GOT3 (cell line): ENCODE measurements at places on chromosomes 12 and 14.

DNA sequence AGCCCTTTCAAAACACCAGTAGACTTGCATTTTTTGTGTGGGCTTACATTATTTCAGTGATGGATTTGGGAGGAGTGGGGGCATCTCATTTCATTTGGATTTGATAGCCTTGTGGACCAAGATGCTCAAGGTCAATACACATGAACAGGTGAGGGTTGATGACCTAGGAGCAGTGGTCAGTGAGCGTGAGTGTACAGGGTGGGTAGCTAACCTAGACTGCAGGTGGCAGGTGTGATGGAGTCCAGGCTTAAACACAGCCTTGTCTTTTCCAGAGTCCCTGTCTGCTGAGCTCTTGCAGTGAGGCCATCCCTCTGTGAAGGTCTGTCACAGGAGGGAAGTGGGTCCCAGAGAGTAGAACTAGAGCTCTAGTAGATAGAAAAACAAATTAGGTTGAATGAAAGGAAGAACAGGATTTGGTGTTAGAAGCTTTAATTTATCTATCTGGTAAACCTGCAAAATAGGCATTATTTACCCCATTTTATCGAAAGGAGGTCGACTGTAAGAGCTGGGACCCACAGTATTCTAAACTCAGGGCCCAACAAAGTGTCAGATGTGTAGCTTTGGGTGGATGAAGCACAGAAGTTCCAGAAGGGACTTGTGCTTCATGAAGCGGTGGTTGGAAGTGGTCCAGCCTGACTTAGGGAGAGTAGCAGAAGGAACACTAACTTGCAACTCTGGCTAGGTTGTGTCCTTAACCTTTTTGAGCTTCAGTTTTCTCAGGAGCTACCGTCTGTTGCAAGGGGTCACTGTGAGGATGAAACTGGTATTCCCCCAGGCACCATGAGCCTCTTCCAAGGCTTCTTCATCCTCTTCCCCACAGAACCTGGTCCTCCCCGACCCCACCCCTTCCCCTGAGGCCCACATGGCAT lies 18.2 kb downstream of the RPS6KL1 start:
- DNase-seq: no peak

GRCh38 chr14:53398616-53399015 lies 245.5 kb upstream of the DDHD1 start:
- no peak for DNase-seq

GRCh38 chr12:117437516-117438255 lies 76.3 kb upstream of the NOS1 start:
- DNase-seq: no peak

GRCh38 chr12:96112733-96113132 lies 77.3 kb upstream of the LTA4H start:
- DNase-seq: no peak

GRCh38 chr14:50631408-50631821 lies 36.7 kb downstream of the SAV1 start:
- DNase-seq: no peak

DNA sequence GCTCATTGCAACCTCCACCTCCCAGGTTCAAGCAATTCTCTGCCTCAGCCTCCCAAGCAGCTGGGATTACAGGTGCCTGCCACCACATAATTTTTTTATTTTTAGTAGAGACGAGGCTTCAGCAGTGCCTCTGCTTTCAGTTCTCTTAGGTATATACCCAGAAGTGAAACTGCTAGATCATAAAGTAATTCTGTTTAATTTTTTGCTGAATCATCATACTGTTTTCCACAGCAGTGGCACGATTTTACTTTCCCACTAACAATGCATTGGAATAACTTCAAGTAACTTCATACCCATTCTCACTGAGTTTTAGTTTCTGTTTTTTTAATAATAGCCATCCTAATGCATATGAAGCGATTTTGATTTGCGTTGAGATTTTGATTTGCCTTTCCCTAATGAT lies 148.0 kb upstream of the G2E3 start:
- DNase-seq: no peak

GRCh38 chr12:129184127-129184928 lies 331.1 kb downstream of the GLT1D1 start:
- DNase-seq: no peak

DNA sequence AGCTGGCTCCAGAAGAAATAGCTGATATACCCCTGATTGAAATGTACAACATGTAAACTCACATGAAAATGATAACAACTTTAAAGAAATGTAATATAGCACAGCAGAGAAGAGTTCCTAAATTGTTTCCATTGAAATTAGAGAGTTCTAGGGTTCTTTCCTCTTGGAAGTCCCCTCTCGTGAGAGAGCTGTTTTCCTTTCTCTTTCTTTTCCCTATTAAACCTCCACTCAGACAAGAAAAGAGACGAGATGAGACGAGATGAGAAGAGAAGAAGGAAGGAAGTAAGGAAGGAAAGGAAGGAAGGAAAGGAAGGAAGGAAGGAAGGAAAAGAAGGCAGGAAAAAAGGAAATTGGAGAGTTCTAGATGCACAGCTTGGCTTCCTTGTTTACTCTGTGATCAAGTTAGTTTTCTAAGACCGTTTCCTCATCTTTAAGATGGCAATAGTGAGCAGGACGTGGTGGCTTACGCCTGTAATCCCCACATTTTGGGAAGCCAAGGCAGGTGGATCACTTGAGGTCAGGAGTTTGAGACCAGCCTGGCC lies 11.9 kb downstream of the DRAM1 start:
- no peak for DNase-seq

DNA sequence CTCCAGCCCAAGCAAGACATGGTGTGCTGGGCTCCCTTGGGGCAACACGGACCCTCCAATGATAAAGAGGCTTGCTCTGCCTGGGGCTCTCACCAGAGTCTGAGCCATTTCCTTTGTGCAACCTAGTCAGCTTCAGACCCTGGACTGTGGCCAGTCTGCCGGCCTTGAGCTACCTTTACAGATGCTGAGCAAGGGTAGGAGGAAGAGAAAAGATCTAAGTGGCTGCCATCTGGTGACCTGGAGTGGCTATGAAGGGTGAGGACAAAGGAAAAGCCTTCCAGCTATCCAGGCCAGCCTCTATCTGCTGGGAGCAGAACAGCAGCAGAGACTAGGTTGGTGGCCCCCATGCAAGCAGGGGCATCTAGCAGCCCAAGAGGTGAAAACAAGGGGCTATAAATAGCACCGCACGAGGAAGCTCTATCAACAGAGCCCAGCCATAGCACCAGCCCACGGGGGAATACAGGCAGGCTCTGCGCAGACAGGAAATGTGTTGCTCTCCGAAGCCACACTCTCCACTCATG lies 230.1 kb downstream of the FOXN3 start:
- no peak for DNase-seq

DNA sequence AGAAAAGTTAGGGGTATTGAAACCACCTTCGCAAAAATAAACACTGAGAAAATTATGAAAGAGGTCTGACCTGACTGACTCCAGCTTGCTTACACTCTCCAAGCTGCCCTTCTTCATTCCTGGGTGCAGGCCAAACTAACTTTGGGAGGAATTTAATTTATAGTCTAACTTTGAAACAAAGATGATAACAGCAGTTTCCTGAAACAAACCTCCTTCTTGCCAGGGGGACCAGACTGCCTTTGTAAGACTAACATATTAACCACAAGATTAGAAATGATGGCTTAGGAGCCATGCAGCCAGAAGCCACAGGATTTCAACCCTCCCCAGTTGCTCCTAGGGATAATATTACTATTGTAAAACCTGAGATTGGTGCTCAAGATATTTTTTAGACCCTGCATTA lies 13.8 kb upstream of the EEA1 start:
- no peak for DNase-seq

DNA sequence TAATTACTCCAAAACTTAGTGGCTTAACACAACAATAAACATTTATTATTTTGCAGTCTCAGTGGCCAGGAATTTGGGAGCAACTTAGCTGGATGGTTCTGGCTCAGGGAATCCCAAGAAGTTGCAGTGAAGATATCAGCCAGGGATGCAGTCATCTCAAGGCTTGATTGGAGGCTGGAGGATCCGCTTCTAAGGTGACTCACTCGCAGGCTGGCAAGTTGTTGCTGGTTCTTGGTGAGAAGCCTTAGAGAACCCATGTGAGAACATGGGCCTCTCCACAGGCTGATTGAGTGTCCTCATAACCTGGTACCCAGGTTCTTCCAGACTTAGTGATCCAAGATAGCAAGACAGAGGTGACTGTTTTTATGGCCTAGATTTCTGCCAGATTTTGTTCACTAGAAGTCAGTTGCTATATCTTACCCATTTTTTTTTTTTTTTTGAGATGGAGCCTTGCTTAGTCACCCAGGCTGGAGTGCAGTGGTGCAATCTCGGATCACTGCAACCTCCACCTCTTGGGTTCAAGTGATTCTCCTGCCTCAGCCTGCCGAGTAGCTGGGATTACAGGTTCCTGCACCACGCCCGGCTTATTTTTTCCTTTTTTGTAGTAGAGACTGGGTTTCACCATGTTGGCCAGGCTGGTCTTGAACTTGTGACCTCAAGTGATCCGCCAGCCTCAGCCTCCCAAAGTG lies 32.5 kb downstream of the BRMS1L start:
- no peak for DNase-seq

GRCh38 chr12:6635375-6635855 lies 344 bp downstream of the LPAR5 start:
- no peak for DNase-seq

- DNase-seq: no peak
Measured at GRCh38 chr12:73656375-73656774, 881.3 kb upstream of the ATXN7L3B start.

- no peak for DNase-seq
Measured at GRCh38 chr12:65673732-65674131, 150.6 kb upstream of the HMGA2 start.

- DNase-seq: no peak
Measured at GRCh38 chr14:40581264-40581663, 1025.4 kb upstream of the LRFN5 start.

GRCh38 chr14:99733211-99733539 lies 49.1 kb downstream of the CYP46A1 start:
- no peak for DNase-seq

DNA sequence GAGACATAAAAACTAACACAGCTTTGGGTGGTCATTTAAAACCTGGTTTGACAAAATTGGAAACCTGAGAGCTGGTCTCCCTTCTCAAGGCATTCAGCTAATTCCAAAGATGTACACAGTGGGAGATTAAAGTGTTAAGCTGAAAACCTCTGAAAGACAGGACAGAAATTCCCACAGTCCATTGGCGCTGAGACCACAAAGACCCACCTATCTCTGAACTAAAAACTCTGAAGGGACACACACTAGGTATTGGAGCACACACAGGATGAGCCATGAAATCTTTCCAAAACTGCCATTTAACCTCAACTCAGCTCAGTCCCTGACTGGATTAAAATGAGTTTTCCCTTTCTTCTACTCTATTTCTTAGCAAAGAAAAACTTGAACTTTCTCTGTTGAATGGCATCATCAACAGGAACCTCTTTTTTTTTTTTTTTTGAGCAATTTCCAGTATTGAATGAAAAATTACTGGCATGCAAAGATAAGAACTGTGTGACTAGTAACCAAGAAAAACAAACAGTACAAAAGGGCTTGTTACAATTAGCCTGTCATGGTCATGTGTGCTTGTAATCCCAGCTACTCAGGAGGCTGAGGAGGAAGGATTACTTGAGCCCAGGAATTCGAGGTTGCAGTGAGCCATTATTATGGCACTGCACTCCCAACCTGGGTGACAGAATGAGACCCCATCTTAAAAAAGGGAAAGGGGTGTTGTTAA lies 82.4 kb downstream of the IPO8 start:
- DNase-seq: no peak

DNA sequence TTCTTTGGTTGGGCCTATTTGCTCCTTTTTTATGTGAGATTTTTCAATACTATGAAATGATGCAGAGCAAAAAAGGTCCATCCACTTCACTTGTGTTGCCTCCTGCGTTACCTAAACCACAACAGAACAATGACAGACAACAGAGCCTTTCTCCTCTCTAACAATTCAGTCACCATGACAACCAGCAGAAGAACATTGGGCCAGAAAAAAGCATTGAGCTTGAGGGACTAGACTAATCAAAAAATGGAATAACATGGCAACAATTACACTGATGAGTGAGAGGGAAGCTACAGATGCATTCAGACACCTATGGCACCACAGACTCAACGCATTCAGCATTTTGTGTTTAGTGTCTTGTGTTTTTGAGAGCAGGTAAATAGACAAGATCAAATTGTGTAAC lies 44.6 kb upstream of the PTCSC3 start:
- DNase-seq: no peak

DNA sequence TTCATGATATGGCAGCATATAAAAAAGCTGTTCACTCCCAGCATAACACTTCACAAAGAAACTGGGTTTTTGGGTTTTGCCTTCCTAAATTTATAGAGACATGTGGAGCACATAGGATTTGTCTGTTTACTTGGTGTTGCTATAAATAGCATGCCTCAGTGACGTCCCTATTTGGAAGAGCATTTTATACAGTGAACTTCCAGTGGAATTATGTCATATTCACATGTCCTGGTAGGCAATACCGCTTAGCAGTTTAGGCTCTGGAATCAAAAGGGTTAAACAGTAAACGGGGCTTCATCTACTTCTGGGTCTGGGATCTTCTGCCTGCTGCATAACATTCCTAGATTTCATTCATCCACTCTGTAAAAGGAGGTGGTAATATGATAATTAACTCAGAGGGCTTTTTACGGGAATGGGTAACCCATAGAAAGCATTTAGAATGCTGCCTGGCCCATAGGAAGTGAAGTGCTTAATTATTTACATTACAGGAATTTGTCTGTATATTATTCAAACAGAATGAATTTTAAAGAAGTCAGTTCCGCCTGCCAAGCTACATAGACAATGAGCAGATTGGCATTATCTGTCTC lies 396.1 kb downstream of the TMTC2 start:
- no peak for DNase-seq

GRCh38 chr12:55996201-55996714 lies 818 bp upstream of the SUOX start:
- DNase-seq: no peak

GRCh38 chr14:50887476-50887875 lies 15.6 kb downstream of the ABHD12B start:
- DNase-seq: no peak

DNA sequence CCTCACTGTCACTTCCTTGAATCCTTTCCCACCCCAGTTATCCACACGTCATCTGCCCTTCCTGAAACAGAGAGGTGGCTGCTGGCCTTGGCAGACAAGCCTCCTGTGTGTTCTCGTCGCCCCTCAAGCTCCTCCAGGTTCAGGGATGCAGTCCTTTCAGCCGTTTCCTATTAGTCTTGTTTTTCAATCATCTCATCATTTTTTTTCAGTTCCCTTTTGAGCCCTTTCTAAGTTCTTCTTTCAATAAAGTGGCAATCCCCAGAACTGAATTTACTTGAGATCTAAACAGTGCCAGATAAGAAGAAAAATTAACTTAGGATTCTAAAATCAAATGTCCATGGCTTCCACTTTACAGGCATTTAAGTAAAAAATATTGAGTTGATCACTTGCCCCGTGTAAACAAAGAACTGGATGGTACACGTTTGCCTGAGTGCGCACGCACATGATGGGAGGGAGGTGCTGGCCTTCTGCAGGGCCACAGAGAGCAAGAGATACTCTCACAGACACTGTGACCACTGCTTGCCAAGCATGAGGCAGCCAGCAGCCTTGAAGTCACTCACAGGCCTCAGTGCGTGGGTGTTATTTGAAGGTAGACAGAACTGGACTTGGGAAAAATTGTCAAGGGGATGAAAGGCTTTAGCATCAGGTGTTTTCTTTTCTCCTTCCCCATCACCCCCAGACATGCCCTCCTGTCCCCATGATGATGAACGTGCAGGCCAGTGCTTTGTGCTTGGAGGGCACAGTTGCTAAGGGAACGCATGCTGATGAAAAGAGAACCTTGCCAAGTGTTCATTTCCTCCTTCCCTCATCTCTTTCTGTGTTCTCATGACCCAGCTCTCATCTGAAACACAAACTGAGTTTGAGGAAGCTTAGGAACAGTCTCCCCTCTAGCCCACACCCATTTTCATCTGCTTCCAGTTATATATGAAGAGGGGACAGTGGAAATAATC lies 408.3 kb downstream of the EGLN3 start:
- DNase-seq: no peak

- no peak for DNase-seq
Measured at GRCh38 chr12:101204602-101205304, 5.3 kb downstream of the SLC5A8 start.
